ENCODE measurements at places on chromosomes 12 and 14. TPM values are rescaled to one million over a fixed set of nuclear protein-coding genes. Genes with fewer than 3 reads are reported as not detected.

DNA sequence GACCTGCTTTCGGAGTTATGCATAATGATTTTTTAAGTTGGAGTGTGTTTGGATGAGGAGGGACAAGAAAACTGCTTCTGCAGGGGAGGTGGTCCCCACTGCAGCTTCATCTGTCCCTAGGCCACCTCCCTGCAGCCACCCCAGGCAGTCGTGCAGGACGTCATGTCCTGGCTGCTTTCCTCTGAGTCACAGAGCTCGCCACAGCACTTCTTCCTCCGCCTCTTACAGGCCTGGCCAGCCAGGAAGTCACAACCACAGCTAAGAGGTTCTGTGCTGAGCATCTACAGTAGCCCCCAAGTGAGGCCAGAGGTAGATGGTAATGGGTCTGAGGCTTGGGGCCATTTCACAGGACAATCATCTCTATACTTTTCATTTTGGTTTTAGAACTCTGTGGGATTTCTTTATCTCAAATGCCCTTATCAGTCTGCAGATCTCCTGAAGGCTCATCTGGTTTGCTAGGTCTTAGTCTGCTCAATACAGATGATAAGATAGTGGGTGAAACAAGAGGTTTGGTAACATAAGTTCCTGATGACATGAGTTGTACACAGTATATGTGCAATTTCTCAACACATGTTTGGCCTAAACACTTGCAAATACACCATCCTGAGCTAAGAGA lies 106.4 kb downstream of the ARF6 start:
- peak overlapping the region; percentile 99 for H3K27ac ChIP-seq
- H3K36me3 ChIP-seq: no peaks in the 10 kb centered on the region
- H3K27me3 ChIP-seq: no peaks in the 10 kb centered on the region
- peak overlapping the region; percentile 90 for H3K4me3 ChIP-seq
- peaks cover 55% of the 10 kb centered on the region for H3K4me1 ChIP-seq

DNA sequence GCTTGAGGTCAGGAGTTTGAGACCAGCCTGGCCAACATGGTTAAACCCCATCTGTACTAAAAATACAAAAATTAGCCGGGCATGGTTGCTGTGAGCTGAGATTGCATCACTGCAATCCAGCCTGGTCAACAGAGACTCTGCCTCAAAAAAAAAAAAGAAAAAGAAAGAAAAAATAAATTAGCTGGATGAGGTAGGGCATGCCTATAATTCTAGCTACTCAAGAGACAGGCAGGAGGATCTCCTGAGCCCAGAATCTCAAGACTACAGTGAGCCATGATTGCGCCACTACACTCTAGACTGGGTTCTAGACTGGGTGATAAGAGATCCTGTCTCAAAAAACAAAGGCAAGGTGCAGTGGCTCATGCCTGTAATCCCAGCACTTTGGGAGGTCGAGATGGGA lies 16.9 kb downstream of the PPP4R3A start:
- H3K4me1 ChIP-seq: peaks cover 57% of the 10 kb centered on the region
- no peaks in the 10 kb centered on the region for H3K27me3 ChIP-seq
- no peaks in the 10 kb centered on the region for H3K36me3 ChIP-seq
- no peak overlapping the region for H3K4me3 ChIP-seq
- DNase-seq: no peak

Gene INF2
- total RNA-seq: 114 TPM

DNA sequence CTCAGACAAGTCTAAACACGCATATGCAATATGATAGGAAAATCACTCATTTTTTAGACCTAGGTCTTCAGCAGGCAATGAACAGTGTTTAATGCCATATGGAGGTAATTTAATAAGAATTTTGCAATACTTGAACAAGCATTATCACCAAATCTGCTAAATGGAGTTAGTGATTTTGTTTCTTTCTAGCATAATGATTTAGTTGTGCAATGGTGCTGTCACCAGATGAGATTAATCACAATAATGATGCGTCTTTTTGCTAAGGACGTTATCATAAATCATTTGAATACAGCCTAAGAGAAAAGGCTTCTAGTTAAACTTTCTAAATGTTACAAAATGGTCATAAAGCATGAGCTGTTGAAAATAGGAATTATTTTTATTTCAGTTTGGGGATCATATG lies 170.0 kb upstream of the SLC16A7 start:
- peaks cover 3% of the 10 kb centered on the region for H3K27me3 ChIP-seq
- H3K4me3 ChIP-seq: no peak overlapping the region
- no peak overlapping the region for H3K27ac ChIP-seq
- H3K4me1 ChIP-seq: no peaks in the 10 kb centered on the region
